ENCODE measurements at places on chromosomes 2 and 18. TPM values are rescaled to one million over a fixed set of nuclear protein-coding genes. Genes with fewer than 3 reads are reported as not detected.

Gene UGT1A10
- total RNA-seq, result not detected

Gene CYTIP
- 1.5 TPM for total RNA-seq

Gene GPR55
- 0.08 TPM for total RNA-seq

Gene ZNF396
- total RNA-seq, result 0.93 TPM

Gene RESP18
- total RNA-seq, result not detected

Gene SERPINB13
- not detected for total RNA-seq

Data from heart left ventricle (tissue), 16 donors.